EH (cell line): ENCODE measurements at places on chromosomes 12 and 14.

DNA sequence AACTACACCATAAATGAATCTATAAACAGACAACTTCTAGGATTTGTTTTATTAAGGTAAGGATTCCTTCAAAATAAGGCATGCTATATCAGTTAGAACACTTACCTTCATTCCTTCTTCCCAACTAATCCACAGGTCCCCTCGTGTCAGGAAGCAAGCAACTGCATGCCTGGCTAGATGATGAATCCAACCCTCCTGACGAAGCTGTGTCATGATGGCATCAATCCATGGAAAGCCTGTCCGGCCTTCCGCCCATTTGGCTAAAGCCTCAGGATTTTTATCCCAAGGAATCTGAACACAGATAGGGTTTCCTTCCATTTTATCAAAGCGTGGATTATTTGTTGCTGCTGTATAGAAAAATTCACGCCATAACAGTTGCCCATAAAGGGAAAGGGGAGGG is 12.5 kb upstream of the MTERF2 start:
- DNase-seq, result no peak

DNA sequence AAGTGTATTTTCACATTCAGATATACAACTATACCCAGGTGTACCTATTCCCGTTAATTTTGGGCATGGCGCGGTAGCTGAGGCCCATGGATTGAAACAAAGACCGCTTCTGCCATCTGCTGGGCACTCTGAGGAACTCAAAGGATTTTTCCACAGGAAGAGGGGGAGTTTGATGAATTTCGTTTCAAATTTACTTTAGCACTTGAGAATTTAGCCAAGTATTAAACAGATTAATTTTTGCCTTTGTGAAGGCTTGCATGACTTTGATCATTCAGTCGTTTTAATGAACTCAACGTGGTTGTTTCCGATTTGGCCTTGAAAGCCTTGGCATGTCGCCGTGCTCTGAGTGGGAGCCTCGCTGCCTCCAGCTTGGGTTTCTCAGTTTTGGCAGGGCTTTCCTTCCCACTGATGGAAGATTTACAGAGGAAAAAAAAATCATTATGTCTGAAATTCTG is 153.2 kb upstream of the DDHD1 start:
- DNase-seq, result peak; percentile 58

- peak; percentile 44 for DNase-seq
Observed at GRCh38 chr12:114636723-114637480, 47.1 kb downstream of the TBX3 start.

- DNase-seq, result peak; percentile 81
Observed at GRCh38 chr12:47736877-47737676, 11.8 kb upstream of the ENDOU start.
